ENCODE measurements at places on chromosomes 7 and 10.

- no peak for DNase-seq
Measured at GRCh38 chr7:26153241-26153822, 1.3 kb downstream of the NFE2L3 start.

- no peak for DNase-seq
Measured at GRCh38 chr10:11074536-11075267, 57.0 kb downstream of the CELF2 start.

- no peak for DNase-seq
Measured at GRCh38 chr7:133300088-133300487, 47.2 kb downstream of the EXOC4 start.

GRCh38 chr7:103765901-103766300, 223.6 kb downstream of the RELN start:
- no peak for DNase-seq

GRCh38 chr10:67331121-67331910, 364.7 kb downstream of the CTNNA3 start:
- no peak for DNase-seq

Data from effector CD8-positive, alpha-beta T cell (primary cell).